ENCODE measurements at places on chromosomes 12 and 14.

DNA sequence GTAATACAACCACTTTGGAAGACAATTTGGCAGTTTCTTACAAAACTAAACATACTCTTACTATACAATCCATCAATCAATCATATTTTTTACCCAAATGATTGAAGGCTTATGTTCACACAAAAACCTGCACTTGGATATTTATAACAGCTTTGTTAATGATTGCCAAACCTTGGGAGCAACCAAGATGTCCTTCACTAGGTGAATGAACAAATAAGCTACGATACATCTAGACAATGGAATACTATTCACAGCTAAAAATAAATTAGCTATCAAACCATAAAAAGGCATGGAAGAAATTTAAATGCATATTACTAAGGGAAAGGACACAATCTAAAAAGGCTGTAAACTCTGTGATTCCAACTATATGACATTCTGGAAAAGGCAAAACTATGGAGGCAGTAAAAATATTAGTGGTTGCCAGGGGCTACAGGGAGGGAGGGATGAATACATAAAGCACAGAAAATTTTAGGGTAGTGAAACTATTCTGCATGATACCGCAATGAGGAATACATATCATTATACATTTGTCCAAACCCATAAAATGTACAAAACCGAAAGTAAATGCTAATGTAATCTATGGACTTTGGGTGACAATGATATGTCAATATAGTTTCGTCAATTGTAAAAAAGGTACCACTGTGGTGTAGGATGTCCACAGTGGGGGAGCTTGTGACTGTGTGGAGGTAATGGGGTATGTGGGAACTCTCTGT, 70.5 kb downstream of the GPR65 start:
- no peak for DNase-seq

- no peak for DNase-seq
Observed at GRCh38 chr12:7241404-7242005, 52.0 kb downstream of the PEX5 start.

DNA sequence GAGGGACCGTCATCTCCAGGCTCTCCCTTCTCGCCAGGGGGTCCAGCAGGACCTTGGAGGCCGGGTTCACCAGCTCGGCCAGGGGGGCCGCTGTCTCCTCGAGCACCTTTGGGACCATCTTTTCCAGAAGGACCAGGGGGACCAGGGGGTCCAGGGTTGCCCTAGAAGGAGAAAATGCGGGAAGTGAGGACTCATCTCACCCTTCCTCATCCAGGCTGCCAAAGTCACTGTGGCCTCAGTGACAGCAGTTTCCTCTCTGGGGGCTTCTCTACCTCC, 15.1 kb downstream of the TMEM106C start:
- DNase-seq: no peak

DNA sequence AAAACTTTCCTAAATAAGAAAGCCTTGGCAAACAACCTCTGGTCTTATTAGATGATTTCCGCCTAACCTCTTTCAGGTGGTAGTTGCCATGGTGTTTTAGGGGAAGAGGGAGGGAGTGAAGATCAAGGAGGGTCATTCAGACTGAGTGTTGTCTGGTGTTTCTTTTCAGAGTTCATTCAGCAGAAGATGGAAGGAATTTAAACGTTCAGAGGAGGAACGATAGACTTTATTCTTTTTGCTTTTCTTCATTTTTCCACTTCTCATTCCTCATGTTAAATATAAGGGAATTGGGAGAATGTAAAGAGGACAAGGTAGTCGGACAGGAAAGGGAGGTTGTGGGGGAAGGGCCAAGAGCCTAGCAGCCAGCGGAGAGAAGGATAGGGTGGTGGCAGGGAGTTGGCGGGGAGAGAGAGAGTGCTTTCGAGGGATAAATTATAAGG, 17.4 kb upstream of the SALL2 start:
- DNase-seq: no peak

DNA sequence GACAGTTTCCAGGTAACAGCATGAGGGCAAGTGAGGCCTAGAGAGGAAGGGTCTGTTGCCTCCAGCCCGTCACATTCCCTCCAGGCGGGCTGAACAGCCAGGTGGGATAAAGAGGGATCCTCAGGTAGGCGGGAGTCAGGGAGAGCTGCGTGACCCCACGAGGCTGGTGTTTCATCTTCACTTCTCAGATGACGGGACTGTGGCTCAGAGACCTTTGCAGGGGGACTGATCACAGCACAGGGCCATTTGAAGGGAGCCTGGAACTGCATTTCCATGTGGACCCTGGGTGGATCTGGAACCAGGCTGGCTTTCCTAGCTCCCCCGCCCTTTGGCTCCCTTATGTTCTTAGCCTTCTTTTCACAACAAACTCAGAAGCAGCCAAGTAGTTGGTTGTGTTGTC, 37.4 kb downstream of the SH2B3 start:
- no peak for DNase-seq

GRCh38 chr12:1595690-1596347, 1.4 kb upstream of the FBXL14 start:
- no peak for DNase-seq

- no peak for DNase-seq
Observed at GRCh38 chr12:26378711-26379110, 183.3 kb downstream of the SSPN start.

DNA sequence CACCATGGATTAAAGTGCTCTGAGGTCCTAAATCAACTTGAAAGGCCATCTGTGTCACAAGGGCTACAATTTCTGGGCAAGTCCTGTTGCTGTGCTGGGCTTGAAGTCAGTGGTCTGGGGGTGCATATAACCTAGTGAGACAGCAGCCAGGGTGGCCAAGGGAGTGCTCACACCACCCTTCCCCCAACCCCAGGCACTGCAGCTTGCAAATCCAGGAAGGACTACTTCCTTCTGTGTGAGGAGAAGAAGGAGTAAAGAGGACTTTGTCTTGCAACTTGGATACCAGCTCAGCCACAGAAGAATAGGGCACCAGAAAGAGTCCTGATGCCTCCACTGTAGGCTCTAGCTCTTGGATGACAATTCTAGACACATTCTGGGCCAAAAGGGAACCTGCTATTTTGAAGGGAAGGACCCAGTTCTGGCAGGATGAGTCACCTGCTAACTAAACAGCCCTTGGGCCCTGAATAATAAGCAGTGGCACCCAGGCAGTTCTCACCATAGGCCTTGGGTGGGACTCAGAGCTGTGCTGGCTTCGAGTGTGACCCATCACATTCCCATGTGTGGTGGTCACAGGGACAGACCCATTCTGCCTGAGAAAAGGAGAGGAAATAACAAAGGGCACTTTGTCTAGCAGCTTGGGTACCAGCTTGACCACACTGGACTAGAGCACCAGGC, 32.6 kb upstream of the DHRS7 start:
- DNase-seq: no peak

GRCh38 chr12:105761075-105761474, 377.7 kb downstream of the NUAK1 start:
- DNase-seq: no peak
